ENCODE measurements at places on chromosomes 2 and 18.

DNA sequence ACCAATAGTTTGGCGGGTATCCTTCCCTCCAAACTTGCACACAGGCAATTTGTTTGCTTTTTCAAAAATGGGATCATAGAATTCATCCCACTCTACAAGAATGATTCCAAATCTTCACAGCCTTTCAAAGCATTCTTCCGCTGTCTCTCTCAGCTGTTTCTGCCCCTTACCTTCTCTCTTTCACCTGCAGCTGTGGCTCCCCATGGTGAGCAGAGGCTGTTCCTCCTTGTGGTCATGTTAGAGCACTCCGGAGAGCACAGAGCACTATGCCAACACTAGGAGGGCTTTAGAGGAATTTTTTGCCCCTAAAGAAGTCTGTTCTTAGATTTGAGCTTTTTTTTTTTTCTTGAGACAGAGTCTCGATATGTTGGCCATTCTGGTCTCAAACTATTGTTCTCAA is 30.4 kb downstream of the MTHFD2 start:
- no peak overlapping the region for H3K27ac ChIP-seq
- no peaks in the 10 kb centered on the region for H3K4me1 ChIP-seq
- no peak overlapping the region for H3K4me3 ChIP-seq
- H3K27me3 ChIP-seq, result no peaks in the 10 kb centered on the region

DNA sequence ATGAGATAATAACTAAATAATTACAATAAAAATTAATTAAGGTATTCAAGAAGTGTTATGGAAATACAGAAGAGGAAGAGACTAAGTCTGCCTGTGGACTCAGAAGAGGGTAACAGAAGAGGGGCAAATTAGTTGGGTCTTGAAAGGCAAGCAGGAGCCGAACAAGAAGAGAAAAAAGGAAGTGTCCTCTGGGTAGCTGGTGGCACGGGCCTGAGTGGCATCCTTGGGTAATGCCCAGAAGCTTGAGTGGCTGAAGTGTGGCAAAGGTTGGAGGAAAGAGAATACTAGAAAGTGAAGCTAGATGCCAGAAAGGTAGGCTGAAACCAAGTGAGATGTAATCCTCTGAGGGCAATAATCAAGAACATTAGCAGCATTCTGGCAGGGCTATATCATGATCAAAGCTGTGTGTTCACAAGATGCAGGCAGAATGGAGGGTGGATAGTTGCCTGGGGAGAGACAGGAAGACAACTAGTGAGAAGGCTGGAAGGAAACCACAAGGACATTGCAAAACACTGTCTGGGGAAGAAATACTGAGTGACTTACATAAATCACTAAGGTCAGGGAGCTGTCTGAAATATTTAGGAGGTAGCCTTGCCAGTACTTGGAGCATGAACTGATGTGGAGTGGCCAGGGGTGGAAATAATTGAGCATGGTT is 16.2 kb downstream of the DOCK10 start:
- peaks cover 4% of the 10 kb centered on the region for H3K4me1 ChIP-seq
- no peaks in the 10 kb centered on the region for H3K27me3 ChIP-seq
- no peaks in the 10 kb centered on the region for H3K36me3 ChIP-seq
- H3K27ac ChIP-seq, result no peak overlapping the region

DNA sequence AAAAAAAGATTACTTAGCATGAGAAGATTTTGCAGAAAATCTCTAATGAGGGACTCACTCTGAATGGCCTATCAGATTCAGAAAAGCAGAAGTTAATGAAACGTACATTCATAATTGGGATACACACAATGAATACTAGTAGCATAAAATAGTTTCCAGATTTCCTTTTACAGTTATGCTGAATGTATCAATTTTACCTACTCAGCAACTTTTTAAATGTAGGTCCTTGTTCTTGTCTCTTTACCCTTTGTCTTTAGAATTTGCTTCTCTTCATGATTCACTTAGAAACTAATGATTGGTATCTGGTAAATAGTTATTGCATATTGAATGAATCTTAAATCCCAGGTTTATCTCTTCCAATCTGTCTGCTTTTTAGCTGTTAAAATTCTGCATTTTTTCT is 458.8 kb downstream of the DSC3 start:
- H3K4me3 ChIP-seq, result no peak overlapping the region
- no peak overlapping the region for H3K27ac ChIP-seq
- no peak for DNase-seq
- no peaks in the 10 kb centered on the region for H3K4me1 ChIP-seq

DNA sequence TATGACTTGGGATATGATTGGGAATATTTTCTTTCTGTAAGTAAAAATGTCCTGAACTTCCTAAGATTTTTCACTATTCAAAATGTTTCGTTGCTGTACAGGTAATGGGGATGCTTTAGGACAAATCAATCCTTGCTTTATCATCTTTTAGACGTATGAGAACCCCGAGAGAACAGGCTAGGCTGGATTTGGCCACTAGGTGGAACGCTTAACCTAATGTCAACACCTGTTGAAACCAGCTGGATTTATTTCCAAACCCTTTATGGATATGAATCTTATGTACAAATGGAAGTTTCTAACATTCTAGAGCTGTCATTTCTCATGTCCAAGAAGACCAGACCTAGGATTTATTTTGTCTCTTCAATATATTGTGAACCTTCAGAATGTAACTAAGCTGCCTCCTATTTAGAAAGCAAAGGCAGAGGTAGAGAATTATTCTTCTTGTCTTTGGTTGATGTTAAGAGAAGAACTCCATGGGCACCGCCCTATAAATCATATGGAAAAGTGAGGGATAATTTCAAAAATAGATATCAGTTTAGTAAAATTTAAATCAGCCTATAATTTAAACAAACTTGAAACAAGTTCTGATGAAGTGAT is 96.7 kb downstream of the PMAIP1 start:
- H3K4me1 ChIP-seq, result no peaks in the 10 kb centered on the region
- H3K27me3 ChIP-seq, result peaks cover 4% of the 10 kb centered on the region
- peak; percentile 71 for DNase-seq
- no peak overlapping the region for H3K4me3 ChIP-seq
- no peaks in the 10 kb centered on the region for H3K36me3 ChIP-seq
- no peak overlapping the region for H3K27ac ChIP-seq

Measured in fibroblast of lung (primary cell).